Lower leg skin (tissue), 4 donors: ENCODE measurements at places on chromosomes 5 and 9. TPM values are rescaled to one million over a fixed set of nuclear protein-coding genes. Genes with fewer than 3 reads are reported as not detected.

GRCh38 chr5:149406979-149407306, 27.9 kb upstream of the IL17B start:
- no peak for DNase-seq

GRCh38 chr5:124103671-124104070, 591.7 kb downstream of the CSNK1G3 start:
- no peak for DNase-seq

GRCh38 chr9:133674091-133674490, 37.9 kb downstream of the DBH start:
- DNase-seq = no peak

DNA sequence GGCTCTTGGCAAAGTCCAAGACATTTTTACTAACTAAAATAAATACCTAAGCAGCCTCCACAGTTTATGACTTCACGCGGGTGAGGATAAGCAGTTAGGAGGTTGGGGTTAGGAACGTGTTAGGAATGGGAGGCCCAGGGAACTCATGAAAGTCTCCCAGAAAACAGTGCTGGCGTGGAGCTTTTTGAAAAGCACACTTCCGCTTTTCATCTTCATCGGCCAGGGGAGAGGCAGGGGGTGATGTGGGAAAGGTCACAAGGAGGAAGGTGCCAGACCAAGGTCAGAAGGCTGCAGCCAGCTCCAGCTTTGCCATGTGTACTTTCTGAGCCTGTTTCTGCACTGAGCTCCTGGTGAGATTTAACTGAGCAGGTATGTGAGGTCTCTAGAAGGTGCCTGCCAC, 149.0 kb downstream of the PHF2 start:
- DNase-seq = no peak

Gene ROR2
- total RNA-seq = 2.3 TPM

DNA sequence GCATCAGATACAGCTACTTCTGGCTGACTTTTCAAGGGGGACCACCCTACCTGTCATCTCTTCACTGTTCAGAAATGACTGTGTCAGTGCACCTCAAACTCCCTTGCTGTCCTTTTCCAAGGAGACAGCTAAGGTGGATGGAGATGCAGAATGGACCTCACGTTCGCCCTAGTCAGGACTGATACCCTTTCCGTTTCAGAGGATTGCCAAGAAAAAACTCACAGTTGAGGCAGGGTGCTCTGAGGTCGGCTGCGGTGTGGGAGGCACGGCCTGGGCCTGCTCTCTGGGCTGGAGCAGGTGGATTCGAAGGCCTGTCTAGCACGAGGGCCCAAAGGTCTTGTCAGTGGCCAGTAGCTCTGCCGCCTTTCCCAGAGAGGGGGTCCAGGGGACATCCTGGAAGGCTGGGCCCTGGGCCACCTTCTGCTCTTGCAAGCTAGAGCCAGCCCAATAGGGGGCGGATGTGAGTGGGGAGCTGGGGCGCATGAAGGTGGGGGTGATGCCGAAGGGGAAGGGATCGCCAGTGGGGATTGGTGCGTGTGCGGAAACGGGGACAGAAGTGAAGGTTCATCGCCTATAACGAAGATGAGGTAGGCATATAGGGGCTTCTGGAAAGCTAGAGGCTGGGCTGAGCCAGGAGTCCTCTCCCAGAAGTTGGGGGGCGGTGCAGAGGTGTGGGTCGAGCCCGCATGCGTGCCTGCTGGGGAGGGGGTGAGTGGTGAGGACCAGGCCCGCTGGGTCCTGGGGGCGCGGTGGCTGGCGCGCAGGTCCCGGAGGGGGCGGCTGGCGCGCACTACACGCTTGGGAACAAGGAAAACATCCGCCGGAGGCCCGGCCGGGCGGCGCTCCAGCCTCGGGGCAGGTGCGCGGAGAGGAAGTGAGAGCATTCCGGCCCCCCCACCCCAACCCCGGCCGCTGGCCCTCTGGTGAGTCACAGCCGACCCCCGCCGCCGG, 2.5 kb upstream of the MSMP start:
- DNase-seq = peak; percentile 91

DNA sequence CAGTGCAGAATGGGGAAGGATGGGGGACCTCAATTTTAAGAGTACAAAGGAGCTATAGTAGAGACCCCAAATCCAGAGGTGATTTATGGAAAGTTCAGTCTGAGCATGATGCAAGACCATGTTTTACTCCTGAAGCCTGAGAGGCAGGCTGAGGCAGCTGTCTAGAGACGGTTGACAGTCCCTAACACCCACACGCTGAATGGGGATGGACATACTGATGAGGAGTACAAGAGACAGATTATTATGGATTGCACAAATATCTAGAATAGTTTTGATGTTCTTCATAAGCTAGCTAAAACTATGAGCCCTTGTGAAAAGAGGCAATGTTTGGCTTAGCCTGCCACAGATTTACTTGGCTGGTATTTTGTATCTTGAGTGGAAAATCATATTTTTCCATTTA, 64.5 kb downstream of the PRR16 start:
- no peak for DNase-seq

- DNase-seq = peak; percentile 89
These were observed 10.8 kb upstream of the CCDC69 start for GRCh38 chr5:151234476-151235238.

Gene PCA3
- not detected for total RNA-seq

DNA sequence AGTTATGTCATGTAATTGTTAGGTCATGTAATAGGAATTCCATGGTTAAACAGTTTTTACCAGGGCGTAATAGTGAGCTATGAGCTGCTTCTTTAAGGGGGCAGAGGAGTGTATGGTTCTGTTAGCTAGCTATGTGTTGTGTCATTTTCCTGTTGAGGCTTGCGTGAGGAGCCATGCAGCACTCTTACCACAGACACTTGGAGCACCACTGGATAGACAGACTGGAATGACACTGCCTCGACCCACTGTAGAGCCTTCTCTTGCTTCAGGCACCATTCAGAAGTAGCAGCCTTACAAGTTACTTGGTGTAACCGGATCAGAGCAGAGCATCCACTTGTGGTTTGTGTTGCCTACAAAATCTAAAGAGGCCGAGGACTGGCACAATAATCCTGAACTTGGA, 28.3 kb upstream of the STOM start:
- DNase-seq = no peak

DNA sequence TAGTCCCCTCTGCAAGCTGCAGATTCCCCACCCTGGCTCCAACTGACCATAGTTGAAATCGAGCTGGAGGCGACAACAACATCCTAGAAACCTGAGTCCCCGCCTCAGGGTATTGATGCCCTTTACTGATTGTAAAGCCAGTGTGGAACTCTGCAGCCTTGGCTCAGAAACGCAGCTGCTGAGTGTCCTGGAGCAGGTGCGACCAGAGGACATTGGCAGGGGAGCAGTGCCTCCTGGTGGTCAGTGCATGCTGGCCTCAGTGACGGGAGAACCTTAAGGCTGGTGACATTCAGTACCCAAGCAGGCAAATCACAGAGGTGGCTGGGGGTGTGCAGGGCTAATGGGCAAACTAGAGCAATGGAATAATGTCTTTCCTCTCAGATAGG, 20.4 kb upstream of the ZNF354B start:
- DNase-seq = no peak

DNA sequence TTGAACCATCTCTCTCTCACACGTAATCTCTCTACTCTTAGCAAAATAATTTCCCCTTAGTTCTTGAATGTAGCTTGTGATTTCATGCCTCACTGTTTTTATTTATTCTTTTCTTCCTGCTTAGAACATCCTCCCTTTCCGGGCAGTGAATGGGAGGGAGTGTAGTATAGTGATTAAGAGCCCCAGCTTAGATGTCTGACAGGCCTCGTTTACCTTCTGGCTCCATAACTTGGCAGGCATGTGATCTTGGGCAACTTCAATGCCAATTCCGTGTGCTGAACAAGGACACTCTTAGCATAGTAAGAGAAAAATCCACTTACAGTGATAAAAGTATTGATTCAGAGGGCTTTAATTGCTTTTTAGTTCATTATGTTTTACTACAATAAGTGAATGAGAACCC, 96.3 kb upstream of the TNPO1 start:
- no peak for DNase-seq

Gene SLC4A9
- total RNA-seq = 0.10 TPM

DNA sequence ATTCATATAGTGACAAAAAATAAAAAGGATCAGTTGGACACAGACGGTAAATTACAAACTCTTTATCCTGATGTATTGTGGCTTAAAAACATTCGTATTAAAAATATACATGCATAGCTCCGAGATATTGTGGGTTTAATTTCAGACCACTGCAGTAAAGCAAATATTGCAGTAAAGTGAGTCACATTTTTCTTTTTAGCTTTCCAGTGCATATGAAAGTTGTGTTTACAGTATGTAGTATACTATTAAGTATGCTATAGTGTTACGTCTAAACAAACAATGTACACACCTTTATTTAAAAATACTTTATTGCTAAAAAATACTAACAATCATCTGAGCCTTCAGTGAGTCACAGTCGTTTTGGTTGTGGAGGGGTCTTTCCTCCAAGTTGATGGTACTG, 551.8 kb downstream of the CETN3 start:
- DNase-seq = no peak

Gene ACER2
- total RNA-seq = 21.4 TPM

Gene DMGDH
- not detected for total RNA-seq

DNA sequence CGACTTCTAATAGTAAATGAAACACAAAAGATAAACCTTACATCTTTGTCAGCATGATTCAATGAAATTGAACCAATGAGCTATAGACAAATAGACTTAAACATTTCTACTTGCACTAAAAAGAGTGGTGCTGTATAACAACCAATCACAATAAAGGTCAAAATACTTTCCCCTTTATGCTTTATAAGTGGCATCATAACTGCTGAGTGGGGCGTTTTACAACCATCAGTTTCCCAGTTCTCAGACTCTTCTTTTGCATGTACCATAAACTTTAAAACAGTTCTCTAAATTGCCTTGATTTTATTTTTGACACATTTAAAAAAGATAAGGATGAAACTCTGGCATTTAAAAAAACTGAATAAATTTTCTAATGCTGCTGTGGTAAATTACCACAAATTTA, 356.2 kb downstream of the NNT start:
- DNase-seq = no peak

DNA sequence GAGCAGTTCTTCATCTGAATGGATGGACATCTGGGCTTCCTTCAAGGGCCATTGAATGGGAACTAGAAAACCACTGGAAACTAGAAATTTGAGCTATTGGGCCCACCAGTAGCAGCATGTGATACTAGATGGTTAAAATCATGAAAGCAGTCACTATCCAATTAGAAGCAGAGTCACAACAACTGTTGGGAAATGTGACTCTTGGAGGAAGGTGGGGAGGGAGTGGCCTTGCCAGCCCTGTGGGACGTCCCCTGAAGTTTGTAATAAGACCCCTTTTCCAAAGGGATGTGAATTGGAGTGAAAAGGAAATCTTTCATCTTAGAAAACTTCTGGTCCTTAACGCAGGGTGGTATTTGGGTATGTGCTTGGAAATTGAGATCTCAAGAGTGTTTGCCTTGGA, 5.6 kb downstream of the RAB24 start:
- no peak for DNase-seq

GRCh38 chr9:86772635-86772993, 174.7 kb downstream of the GAS1 start:
- DNase-seq = no peak

Gene RAB3C
- 0.21 TPM for total RNA-seq

GRCh38 chr5:1390861-1391600, 46.1 kb upstream of the CLPTM1L start:
- no peak for DNase-seq

Gene POU5F2
- total RNA-seq = 0.59 TPM

GRCh38 chr5:88669371-88670050, 213.5 kb downstream of the MEF2C start:
- DNase-seq = no peak

DNA sequence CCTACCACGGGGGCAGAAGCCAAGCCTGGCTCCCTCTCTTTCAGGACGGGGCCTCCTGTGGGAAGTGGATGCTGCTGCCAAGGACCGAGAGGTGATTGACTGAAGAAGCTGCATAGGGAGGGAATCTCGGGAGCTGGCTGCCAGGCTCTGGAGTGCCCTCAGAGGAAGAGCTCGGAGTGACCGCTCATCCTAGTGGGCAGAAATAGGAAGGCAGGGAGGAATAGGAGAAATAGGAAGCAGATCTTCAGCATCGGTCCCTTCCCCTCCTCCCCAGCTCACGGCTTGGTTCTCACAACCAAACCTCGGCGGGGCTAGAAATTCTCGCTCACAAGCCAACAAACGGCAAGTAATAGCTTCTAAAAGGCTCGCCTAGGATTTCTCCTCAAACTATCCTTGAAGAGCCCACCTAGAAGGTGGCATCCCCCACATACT, 159.9 kb upstream of the RAI14 start:
- DNase-seq = no peak

Gene RLN1
- total RNA-seq = not detected

DNA sequence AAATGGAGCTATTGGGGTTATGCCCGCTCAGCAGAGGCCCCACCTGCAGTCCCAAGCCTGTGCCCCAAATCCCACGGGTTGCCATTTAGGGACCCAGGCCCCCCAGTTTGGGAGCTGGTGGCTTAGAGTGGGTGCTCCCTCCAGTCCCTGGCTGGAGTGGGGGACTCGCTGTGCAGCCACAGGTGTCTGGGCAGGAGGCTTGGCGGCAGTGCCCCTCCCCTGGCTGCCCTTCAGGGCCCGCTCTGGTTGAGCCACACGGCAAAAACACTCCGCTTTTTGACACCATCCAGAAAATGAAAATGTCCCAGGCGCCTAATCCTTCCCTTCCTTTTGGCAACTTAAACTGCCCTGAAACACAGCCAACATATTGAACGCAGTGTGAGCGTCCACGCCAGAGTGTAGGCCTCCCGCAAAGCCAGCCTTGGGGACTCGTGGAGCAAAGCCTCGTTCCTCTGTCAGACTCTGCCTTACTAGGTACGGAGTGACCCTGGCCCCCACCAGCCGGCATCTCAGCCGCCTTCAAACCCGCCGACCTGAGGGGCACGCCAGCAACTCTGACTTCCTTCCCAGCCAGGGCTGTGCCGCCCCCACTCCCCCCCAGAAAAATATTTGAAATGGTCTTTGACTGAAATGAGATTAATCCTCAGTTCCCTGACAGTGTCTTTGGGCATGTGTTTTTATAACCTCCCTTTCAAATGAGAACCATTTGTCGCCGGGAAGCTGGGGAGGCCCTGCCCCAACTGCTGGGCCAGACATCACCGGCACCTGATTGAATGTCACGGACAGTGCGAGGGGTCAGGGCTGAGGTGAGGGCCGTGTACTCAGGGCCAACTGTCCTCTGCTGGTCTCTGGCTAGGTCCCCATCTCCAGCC, 98.5 kb upstream of the LMX1B start:
- DNase-seq = peak; percentile 81

GRCh38 chr5:170361616-170362015, 27.6 kb downstream of the KCNMB1 start:
- no peak for DNase-seq

GRCh38 chr9:106956971-106957370, 94.0 kb downstream of the ZNF462 start:
- DNase-seq = no peak

DNA sequence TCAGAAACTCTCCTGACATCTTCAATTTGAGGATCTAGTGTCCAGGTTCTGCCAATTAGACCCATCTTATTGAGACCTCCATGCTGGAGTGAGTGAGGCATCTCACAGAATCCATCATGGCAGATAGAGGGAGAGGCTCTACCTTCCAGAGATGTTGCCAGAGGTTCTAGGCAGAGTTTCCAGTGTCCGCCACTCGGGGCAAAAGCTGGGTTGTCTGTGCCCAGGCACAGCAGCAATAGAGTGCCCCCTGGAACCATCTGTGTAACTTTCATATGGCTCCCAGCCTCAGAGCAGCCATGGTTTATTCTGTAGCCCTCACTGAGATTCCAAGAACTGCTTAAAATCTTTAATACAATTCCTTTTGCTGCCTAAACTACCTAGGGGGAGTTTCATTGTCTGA, 16.6 kb upstream of the CCDC112 start:
- DNase-seq = no peak
